Thymus (tissue), 14 donors: ENCODE measurements at places on chromosomes 4 and X. TPM values are rescaled to one million over a fixed set of nuclear protein-coding genes. Genes with fewer than 3 reads are reported as not detected.

CCDC120 gene
- 0.71 TPM for total RNA-seq

DNA sequence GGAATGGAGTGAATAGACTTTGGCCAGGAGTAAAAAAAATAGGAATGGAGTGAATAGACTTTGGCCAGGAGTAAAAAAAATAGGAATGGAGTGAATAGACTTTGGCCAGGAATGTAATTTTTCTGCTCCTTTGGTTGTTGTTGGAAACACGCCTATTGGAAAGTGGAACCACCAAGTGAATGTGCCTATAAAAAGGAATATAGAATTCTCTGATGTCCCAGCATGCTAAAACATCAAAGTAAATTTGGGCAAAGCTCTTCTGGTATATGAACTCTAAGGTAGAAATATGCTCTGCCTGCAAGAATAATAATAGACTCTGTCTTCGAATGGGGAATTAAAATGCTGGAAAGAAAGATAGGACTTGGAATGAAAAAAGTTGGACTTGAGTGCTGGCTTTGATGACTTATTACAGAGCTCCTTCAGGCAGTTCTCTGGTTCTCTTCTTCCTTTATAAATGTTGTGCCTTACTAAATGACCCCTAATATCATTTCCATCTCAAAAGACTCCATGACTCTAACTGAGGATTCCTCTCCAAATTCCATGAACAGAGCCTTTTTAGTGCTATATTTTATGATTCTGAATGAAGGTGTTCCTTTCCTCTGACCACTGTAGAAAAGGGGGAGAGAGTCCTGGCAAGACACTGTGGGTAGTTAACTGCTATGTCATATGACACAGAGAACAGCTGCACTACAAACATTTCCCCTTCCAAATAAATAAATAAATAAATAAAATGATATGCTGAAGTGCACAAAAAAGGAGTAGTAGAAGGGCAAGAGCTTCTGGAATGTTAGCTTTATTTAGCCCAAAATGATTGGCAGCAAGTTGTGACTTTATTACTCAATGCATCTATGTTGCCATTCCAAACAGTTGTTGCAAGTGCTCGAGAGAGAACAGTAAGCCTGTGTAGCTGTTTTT is 13.5 kb upstream of the GBA3 start:
- DNase-seq = no peak

DNA sequence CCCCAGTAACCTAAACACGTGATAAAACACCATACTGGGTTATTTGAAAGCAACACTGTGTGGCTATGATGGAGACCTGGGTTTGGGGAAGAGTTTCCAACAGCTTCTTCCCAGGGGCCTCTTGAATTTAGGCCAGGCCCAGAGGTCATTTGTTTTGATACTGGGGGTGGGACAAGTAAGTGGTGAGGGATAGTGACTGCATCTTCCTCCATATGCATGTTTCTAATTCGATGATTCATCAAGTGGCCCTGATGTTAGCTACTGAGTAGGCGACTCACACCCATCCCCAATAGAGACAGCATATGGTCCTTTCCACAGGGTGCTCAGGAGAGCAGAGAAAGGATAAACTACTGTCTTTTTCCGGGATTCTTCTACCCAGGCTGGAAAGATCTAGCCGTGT is 2.7 kb downstream of the NDP start:
- DNase-seq = no peak

DNA sequence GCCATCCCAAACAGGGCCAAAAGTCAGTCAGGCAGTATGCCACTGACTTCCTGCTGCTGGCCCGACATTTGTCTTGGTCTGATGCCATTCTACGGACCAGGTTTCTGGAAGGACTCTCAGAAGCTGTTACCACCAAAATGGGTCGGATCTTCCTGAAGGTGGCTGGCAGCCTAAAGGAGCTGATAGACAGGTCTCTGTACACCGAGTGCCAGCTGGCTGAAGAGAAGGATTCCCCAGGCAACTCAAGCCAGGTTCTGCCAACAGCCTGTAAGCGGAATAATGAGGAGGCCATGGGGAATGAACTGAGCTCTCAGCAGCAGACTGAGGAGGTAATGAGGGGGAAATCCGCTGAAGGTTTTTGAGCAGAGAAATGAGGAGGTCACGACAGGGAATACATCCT is 95.7 kb downstream of the RTL9 start:
- DNase-seq = no peak

PUDP gene
- 18.8 TPM for total RNA-seq

- DNase-seq = no peak
These were observed 157.6 kb downstream of the MAB21L2 start for GRCh38 chr4:150739591-150739990.

DNA sequence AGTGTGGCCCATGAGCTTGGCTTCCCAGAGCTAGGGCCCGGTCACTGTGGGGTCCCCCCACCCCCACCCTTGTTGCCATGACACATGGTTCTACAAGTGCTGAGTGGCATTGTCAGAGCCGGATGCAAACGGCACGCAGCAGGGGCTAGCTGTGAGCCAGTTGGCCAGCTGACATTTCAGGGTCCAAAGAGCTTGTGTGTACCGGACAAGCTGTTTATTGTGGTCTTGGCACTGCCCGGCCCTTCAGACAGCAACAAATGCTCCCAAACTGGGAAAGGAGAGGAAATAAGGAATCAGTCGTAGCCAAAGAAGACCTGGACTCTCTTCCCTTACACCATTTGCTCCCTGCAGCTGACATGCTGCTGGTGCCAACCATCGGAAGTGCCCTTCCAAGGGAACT is 36.8 kb downstream of the TSC22D3 start:
- no peak for DNase-seq

- no peak for DNase-seq
These were observed 31.1 kb downstream of the RAP2C start for GRCh38 chrX:132188175-132188574.

FOXR2 gene
- total RNA-seq = not detected

SPP1 gene
- 44.2 TPM for total RNA-seq

DNA sequence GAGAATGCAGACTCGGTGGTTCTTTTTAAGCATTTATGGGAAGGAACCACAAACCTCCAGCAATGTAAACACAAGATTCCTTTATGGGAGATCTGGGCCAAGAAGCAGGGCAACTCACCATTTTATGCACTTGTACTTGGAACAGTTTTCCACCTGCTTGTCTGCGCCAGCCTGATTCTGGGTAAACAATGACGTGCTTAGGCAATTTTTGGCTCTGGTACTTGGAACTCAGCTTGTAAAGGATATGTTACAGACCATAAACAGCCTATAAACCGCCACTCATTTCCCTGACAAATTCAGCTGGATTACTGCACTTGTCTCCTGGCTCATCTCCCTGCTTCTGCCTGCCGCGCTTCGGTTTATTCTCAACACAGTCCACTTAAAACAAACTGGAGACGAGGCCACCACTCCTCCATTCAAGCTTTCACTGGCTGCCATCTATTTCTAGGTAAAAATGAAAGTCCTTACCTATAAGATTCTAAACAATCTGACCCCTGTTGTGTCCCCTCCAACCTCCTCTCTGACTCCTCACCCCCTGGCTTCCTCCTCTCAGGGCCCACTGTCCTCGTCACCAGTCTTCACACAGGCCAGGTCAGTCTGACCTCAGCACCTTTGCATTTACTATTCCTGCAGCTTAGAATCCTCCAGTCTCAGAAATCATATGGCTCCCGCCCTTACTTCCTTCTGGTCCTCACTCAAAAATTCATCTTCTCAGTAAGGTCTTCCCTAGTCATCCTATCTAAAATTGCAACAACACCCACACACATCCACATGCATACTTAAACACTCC is 205.9 kb upstream of the GALNT7 start:
- no peak for DNase-seq

- DNase-seq = no peak
These were observed 746.9 kb downstream of the PCDH19 start for GRCh38 chrX:99663136-99663535.

DNA sequence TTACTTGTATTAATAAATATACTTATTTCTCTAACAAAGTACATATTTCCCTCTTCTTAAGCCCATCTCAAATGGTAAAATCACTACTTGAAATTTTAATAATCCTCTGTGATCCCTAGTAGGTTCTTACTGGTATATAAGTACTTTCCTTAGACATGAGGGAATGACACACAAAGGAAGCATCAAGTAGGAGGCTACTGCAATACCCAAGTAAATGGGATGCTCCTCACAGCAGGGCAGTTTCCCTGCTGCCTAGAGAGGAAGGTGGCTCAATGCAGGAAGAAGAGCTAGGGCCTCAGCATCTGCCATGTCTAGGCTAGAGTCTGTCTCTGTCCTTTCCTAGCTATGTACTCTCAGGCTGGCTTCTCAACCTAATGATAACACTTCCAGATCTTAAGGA is 122.1 kb upstream of the DIPK2B start:
- DNase-seq = no peak

DNA sequence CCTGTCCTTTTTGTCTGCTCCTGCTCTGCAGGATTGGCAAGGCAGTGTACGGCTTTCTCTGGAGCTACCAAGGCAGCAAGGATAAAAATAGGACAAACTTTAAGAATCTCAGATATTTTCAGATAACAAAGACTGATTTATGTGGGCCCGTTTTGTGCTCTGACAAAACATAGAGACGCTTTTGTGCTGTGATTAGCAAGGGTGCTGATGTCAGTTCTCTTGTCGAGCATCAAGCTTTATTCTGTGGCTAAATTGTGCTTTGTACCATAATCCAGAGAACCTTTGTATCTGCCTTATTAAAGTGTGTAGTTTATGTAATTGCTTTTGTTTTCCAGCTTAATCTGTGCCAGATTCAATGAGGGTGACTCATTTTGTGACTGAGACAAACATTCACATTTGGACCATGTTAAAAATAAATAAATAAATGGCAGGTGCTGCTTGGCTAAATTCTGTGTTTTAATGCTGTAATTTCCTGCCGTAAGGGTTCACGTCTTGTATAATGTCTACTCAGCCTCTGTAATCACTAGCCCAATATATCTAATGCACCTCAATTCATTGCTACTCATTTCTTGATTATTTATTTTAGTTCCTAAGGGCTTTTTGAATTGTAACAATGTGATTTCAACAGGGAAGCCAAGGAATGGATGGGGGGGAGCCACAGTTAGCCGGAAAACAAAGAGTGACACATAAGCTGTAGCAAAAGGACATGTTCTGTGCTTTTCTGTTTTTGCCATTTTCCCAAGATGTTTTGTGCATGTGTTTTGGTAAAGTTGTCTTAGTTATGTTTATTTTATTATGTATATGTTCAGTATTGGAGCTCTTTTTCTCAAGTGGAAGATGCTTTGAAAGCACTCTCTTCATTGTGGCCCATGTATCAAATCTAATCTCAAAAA is 75.1 kb downstream of the GAB1 start:
- no peak for DNase-seq

ATP5ME gene
- total RNA-seq = 602 TPM

APBB2 gene
- total RNA-seq = 20.2 TPM

NKRF gene
- 5.4 TPM for total RNA-seq

DNA sequence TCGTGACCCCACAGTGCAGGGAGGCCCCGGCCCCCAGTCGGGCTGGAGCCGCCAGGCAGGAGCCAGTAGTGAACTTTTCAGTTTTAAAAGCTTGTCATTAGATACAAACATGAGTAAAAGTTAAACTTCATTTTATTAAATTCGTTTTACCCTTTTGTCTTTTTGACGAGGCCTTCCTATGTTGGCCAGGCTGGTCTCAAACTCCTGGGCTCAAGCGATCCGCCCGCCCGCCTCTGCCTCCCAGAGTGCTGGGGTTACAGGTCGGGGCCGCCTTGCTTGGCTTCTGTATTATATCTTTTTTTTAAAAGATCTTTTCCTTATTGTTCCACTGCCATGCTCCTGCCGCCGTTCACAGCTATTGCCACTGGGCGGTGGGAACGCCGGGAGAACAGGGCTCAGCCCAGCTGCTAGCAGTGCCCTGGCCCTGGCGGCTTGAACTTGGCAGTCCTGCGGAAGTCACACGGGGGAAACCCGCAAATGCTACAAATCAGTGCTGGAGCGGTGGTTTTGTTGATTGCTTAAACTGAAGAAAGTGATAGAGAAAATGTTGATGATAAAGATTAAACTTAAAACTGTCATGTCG is 968 bp upstream of the NELFA start:
- DNase-seq = no peak

DNA sequence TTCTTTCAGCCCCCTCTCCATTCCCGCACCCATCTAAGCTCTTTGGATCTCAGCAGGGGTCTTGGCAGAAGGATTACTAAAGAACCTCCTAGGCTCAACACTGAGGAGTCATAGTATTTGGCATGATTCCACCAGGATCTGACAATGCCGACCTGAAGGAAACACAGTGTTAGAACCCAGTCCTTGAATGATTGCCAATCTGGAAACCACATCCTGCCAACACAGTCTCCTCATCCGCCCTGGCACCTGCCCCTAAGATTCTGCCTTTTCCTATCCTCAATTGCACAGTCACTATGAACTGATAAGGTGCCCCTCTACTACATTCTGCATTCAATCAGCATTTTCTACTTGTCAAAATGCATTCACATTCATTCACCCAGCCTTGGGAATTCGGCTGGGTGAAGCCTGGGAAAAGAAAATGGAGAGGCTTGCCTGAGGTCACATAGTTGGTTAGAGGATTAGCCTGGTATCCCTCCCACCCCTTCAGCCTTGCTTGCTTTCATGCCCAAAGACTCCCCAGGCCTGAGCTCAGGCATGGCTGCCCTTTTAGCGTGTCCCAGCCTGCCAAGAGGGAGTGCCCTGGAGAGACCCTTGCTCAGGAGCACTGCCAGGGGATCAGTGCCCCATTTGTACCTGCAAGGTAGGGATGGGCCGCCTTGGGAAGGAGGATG is 2.2 kb upstream of the CLDN2 start:
- no peak for DNase-seq

NEUROG2 gene
- not detected for total RNA-seq
